ENCODE measurements at places on chromosomes 2 and 18.

GRCh38 chr2:214076527-214076926 is 334.3 kb upstream of the VWC2L start:
- no peak for DNase-seq

GRCh38 chr2:170492010-170492409 is 223.1 kb upstream of the SP5 start:
- DNase-seq: no peak

DNA sequence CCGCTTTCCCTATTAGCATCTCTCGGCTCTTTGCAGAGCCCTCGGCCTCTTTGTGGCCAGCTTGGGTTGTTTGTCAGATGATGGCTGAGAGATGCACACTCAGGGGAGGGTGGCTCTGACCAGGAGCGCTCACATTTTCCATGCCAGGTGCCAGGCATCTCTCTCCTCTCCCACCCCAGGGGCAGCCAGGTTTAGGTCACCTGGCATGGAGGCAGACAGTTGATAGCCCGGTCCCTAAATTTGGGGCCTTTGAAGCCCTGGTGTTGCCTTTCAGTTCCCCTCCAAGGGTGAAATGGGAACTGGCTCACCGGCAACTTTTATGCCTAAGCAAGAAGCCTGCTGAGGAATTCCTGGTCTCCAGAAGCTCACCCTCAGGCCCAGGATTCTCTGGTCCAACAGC is 19.1 kb downstream of the LBH start:
- no peak for DNase-seq

DNA sequence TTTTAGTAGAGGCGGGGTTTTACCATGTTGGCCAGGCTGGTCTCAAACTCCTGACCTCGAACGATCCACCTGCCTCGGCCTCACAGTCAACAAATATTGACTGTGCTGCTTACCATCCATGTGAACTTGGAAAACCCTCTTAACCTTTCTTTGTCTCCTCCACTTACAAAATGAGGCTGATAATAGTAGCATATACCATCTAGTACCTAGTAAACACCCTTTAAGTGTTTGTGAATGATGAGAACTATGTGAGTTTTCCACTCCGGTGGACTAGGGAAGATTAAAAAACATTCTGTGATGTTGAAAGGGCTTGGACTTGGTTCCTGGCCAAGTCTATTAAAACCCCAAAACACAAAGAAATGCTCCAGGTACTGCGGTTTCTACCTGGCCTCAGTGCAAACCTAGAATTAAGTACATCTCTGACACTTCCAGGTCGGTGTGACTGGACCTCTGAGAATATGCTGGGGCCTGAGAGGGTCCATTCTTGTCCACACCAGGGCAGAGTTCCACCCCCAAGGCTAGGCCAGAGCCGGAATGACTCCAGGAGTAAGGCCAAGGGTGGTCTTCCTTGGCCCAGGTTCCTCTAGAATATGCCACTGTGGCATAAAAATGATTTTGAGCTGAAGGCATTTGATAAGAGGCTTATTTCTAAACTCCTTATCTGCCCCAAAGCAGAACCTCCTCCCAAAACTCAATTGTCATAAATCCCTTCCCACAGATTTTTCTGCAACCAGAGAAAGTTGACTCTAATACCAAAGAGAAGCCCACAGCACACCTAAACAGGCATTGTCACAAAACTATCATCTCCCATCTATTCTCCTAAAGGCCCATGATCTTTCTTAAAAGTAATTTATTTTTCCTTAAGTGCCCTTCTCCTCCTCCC is 217.5 kb downstream of the TGIF1 start:
- DNase-seq: no peak

DNA sequence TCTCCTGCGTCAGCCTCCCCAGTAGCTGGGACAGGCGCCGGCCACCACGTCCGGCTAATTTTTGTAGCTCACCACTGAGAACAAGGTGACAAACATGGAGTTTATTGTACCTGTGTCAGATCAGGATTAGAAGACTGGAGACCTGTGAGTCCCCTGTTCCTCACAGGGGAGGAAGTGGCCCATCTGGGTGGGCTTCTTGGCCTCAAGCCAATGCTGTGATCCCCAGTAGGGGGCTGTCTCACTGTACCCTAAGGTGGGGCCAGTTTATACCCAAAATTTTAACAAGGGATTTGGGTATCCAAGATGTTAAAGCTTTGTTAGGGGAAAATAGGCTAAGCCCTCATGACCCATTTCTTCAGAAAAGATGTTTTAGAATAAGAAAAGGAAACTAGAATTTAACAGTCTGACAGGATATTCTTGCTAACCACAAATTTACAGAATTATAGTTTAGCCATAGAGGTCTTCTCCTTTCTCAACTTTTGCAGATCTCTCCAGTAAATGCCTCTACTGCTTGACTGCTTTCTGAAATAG is 16.3 kb downstream of the PCBP1 start:
- peak; percentile 44 for DNase-seq

- no peak for DNase-seq
These were observed 104.2 kb downstream of the TGIF1 start for GRCh38 chr18:3554091-3554601.

DNA sequence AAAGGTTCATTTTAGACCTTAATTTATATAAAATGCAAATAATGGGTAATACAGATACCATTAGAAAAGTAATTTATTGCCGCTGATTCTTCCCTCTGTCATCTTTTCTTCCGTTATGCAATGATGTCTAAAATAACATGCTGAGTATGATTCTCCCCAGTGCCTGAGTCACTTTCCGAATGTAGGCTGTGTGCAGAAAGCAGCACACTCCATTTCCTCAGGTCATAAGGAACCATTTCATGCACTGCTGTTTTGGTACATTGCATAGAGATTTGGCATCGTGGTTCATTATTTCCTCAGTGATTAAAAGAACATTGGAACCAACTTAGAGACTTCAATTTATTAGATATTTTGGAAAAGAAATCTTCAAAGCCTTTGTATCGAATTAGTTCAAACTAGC is 173.5 kb downstream of the CDH2 start:
- no peak for DNase-seq

DNA sequence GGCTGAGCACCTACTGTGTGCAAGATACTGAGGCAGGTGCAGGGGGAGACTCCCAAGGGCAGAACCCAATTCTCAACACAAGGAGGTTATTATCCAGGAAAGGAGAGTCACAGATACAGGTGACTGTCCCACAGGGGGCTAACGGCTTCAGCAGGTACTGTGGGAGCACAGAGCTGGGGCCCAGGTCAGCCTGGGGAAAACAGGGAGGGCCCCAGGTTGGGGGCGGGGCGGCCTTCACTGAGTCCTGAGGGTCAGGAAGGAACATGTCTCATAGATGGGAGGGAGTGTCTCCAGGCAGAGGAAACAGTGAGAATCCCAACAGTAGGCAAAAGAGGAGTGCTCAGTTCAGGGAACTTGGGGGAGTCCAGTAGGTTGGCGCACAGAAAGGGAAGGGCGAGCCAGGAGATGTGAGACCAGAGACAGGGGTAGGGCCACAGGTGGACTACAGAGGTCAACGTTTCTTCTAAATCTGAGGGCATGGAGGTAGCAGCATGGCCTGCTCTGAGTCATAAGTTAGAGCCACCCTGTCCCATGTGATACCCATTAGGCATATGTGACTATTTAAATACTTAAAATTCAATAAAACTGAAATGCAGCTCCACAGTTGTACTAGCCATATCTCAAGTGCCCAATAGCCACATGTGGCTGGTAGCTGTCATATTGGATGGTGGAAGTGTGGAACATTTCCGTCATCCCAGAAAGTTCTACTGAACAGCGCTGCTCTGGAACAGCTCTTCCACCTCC is 157.2 kb downstream of the TTC32 start:
- no peak for DNase-seq

- no peak for DNase-seq
These were observed 118.3 kb downstream of the CAPN13 start for GRCh38 chr2:30688956-30689401.

- DNase-seq: no peak
These were observed 169.8 kb upstream of the HS6ST1 start for GRCh38 chr2:128488434-128488833.

DNA sequence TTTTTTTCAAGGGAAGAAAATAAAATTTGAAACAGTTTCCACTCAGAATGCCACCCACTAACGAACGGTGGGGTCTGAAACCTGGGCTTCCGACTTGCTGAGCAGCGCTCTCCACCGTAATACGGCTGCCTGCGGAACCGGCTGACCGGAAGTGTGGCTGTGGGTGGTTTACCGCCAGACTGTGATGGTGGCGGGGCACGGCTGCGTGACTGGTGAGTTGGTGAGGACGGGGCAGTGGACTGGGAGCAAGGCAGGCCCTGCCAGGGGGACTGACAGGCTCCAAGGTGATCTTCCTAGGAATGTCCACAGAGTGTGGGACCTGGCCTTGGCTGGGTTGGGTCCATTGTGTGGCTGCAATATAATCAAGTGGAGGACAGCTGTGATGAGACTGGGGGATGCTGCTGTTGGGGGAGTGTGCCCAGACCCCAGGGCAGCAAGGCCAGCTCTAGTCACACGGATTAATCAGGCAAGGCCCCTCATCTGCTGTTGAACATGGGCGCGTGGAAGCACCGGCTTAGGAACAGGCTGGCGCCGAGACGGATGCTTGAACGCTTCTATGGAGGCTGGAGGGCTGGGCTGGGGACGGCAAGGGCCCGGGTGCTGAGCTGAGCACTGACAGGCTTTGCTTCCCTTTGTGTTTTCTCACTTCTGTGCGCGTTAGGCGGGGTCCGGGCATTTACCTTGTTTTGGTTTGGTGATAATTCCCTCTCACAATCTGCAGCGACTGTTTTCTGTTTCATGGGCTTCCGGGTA is 357.7 kb upstream of the SPRED2 start:
- DNase-seq: no peak

- no peak for DNase-seq
These were observed 291.3 kb upstream of the REG3G start for GRCh38 chr2:78734221-78734620.

- no peak for DNase-seq
These were observed 16.8 kb downstream of the SP140L start for GRCh38 chr2:230343747-230344146.

- peak; percentile 84 for DNase-seq
These were observed 3.5 kb downstream of the CNDP2 start for GRCh38 chr18:74499633-74500032.

DNA sequence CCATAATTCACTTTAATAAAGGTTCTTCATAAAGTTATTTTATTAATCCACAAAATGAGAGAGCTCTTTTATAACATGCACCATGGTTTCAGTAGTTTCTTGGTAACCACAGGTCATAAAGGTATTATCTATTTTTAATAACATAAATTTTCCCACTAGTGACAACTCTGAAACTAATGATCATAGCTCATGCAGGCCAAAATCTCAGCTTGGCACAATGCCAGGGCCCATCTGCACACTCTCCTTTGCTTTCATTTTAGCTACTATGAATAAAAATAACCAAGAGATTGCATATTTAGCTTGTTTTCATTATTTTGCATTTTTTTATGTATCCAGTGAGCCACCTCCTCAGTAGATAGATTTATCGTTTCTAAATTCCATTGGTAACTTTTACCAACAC is 691.8 kb upstream of the CHAC2 start:
- no peak for DNase-seq

DNA sequence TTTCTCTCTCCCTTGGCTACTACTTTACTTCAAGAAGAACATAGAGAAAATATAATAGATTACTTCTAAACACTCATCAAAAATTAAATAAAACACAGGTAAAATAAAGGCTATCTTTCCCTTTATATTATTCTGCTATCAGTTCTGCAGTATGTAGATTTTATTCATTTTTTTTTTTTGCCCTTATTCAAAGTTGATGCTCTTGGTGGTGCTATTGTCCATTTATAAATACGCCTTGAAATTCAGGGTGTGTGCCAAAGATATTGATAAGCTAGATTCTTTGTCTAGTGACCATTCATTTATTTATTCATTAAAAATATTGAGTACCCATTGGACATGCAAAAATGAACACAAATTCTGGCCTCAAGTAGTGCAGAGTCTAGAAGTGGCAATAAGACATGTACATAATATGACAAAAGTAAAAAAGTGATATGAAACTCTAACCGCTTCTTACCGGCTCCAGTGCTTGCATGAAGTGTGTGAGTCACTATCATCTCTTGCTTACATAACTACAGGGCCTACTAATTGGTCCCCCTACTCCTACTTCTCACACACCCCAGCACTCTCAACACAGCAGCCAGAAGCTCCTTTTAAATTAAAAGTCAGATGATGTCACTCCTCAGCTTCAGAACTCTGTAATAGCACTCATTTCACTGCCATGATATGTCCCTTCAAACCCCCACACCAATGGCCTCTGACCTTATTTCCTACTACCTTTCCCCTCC is 208.3 kb upstream of the FANCL start:
- peak; percentile 3 for DNase-seq

DNA sequence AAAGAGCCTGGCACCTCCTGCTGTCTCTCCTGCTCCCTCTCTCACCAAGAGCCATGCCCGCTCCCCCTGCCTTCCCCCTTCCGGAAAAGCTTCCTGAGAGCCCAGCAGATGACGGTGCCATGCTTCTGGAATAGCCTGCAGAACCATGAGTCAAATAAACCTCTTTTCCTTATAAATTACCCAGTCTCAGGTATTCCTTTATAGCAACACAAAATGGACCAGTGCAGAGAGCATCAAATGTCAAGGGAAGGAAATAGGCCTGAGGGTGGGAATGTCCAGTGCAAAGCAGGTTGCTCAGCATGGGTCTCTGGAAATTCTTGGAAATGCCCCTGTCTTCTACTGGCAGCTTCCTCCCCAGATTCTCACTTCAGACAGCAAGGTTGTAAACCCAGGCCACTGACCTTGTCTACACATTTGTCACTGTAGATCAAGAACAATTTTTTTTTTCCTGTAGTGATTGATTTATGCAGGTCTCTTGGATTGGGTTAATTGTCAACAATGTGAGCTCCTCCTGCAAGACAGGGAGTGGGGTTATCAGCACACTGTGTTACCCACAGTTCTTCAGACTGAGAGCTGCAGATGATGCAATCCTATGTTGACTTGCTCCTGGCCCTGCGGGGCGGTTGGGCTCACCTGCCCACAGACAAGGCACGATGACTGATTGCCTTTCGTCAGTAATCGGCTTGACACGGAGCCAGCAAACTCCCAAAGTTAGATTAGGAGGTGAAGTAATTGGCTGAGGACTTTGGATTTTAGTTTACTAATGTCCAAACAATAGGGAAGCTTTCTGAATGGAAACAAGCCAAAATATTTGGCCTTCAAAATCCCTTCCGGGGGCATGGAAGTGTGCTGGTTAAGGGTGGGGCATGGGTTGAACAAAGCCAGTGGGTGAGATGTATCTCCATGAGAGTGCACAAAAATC is 5.4 kb upstream of the BOD1L2 start:
- no peak for DNase-seq

DNA sequence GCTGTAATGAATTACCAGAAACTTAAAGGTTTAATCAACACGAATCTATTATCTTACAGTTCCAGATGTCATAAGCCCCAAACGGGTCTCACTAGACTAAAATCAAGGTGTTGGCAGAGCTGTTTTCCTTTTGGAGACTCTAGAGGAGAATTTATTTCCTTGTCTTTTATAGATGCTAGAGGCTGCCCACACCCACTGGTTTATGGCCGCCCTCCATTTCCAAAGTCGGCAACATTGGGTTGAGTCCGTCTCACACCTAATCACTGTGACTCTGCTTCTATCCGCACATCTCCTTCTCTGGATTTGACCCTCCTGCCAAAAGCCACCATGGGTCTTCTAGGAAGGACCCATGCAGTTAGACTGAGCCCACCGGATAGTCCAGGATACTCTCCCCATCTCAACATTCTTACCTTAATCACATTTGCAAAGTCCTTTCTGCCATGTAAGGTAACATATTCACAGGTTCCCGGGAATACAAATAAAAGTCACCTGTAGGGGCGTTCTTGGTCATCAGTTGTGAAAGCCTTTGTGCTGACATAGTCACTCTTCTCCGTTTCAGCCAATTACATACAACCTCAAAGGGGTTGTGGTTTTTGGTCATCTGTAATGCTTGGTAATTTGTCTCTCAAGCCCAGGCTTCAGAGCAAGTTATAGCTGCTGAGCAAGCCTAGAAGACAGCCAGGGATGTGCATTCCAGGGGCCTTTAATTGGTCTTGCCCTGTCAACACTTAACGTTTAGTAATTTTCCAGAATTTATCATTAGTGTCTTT is 179.4 kb downstream of the ANTXR1 start:
- no peak for DNase-seq
